ENCODE measurements at places on chromosomes 2 and 18.

- H3K27ac ChIP-seq: no peak overlapping the region
- H3K4me1 ChIP-seq: no peaks in the 10 kb centered on the region
- no peak overlapping the region for H3K4me3 ChIP-seq
- peaks cover 6% of the 10 kb centered on the region for H3K27me3 ChIP-seq
- no peaks in the 10 kb centered on the region for H3K36me3 ChIP-seq
These were observed 306.7 kb downstream of the RDH14 start for GRCh38 chr2:18253686-18254197.

DNA sequence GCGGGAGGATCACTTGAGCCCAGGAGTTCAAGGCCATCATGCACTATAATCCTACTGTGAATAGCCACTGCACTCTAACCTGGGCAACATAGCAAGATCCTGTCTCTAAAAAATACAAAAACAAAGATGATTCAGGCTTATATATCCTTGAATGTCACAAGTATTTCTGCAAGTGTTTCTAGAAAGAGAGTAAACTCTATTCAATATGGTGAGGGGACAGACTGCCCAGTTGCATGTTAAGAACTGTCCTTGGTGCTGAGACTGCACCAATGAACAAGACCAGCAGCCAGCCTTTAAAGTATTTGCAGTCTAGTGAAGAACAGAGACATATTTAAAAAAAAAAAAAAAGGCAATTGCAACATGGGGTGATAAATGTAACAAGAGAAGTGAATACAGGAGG, 16.4 kb downstream of the MAP3K19 start:
- peaks cover 8% of the 10 kb centered on the region for H3K27me3 ChIP-seq
- H3K36me3 ChIP-seq: no peaks in the 10 kb centered on the region
- H3K4me1 ChIP-seq: no peaks in the 10 kb centered on the region
- no peak overlapping the region for H3K4me3 ChIP-seq
- H3K27ac ChIP-seq: no peak overlapping the region

- peaks cover 37% of the 10 kb centered on the region for H3K36me3 ChIP-seq
- H3K27me3 ChIP-seq: peaks cover 3% of the 10 kb centered on the region
- peak; percentile 76 for DNase-seq
- peaks cover 86% of the 10 kb centered on the region for H3K4me1 ChIP-seq
These were observed 101.2 kb downstream of the KCTD18 start for GRCh38 chr2:200408428-200409316.

DNA sequence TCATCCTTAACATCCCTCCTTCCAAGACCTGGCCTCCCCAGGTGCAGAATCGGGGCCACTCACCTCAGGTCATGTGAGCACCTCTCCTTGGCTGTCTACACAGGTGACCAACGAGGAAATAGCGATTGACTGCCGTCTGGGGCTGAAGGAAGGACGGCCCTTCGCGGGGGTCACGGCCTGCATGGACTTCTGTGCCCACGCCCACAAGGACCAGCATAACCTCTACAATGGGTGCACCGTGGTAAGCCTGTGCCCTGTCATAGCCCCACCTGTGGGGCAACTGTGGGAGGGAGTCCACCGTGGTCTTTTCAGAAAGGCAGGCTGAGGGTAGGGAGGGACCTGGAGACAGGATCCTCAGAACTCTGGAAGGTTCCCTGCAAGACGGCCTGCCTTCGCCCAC, 54.3 kb downstream of the BOLA3 start:
- H3K27me3 ChIP-seq: peaks cover 3% of the 10 kb centered on the region
- no peak overlapping the region for H3K27ac ChIP-seq
- no peak overlapping the region for H3K4me3 ChIP-seq
- no peaks in the 10 kb centered on the region for H3K36me3 ChIP-seq
- H3K4me1 ChIP-seq: no peaks in the 10 kb centered on the region

DNA sequence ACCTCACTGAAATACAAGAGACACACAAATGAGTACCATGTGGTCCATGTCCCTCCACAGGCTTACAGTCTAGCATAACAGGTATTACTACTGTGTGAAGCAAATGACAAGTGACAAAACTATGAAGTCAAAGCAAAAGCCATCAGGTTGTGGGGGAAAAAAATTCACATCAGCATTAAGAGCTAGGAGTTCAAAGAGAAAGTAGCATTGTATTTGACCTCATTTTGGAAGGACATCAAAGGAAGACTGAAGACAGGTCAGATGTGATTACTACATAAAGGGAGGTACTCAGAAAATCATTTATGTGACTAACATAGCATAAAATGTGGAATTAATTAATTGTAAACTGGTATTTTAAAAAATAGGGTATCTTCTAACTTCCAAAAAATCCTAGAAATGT, 224.2 kb downstream of the CDH2 start:
- DNase-seq: no peak
- H3K27me3 ChIP-seq: no peaks in the 10 kb centered on the region
- H3K36me3 ChIP-seq: peaks cover 43% of the 10 kb centered on the region
- no peak overlapping the region for H3K27ac ChIP-seq

GRCh38 chr2:208265371-208265800, 669 bp upstream of the PIKFYVE start:
- peaks cover 27% of the 10 kb centered on the region for H3K4me1 ChIP-seq
- DNase-seq: no peak
- H3K4me3 ChIP-seq: peak overlapping the region; percentile 98
- peaks cover 5% of the 10 kb centered on the region for H3K36me3 ChIP-seq
- H3K27ac ChIP-seq: peak overlapping the region; percentile 86

GRCh38 chr2:18154259-18154658, 275.8 kb downstream of the KCNS3 start:
- H3K27ac ChIP-seq: no peak overlapping the region
- peaks cover 15% of the 10 kb centered on the region for H3K4me1 ChIP-seq
- peak; percentile 22 for DNase-seq
- peaks cover 16% of the 10 kb centered on the region for H3K27me3 ChIP-seq
- H3K36me3 ChIP-seq: no peaks in the 10 kb centered on the region
